ENCODE measurements at places on chromosomes 5 and 9.

- peak; percentile 65 for DNase-seq
These were observed 41.6 kb upstream of the ZNF300 start for GRCh38 chr5:150946351-150946905.

- peak; percentile 47 for DNase-seq
These were observed 7.0 kb downstream of the DMGDH start for GRCh38 chr5:79062436-79062835.

DNA sequence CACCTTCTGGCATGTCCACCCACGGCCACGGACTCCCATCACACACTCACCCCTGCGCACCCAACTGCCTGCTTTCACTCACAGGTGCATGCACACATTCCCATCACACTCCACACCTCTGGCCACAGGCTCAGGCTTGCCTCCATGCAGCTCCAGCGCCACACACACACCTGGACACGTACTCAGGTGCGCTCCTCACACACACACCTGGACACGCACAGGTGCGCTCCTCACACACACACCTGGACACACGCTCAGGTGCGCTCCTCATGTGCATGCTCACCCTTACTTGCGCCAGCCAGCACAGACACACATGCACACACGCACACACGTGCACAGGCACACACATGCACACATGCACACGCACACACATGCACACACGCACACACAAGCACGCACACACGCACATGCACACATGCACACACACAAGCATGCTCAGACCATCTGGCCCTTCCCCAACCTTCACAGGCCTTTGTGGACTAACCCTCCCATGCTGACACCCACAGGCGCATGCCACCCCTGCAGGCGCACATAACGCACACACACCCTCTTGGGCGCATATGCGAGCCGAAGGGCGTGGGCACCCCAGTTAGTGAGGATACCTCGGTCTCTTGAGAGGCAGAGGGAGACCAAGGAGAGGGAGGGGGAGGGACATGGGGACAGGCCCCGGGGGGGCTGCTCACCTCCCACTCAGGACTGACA is 8.3 kb downstream of the GRIN1 start:
- DNase-seq: no peak

- peak; percentile 33 for DNase-seq
These were observed at the start of gene FBP1 for GRCh38 chr9:94639061-94639998. FBP1 (minus strand) TSS chr9:94639518; CDS start chr9:94639310, 208 bp downstream.

DNA sequence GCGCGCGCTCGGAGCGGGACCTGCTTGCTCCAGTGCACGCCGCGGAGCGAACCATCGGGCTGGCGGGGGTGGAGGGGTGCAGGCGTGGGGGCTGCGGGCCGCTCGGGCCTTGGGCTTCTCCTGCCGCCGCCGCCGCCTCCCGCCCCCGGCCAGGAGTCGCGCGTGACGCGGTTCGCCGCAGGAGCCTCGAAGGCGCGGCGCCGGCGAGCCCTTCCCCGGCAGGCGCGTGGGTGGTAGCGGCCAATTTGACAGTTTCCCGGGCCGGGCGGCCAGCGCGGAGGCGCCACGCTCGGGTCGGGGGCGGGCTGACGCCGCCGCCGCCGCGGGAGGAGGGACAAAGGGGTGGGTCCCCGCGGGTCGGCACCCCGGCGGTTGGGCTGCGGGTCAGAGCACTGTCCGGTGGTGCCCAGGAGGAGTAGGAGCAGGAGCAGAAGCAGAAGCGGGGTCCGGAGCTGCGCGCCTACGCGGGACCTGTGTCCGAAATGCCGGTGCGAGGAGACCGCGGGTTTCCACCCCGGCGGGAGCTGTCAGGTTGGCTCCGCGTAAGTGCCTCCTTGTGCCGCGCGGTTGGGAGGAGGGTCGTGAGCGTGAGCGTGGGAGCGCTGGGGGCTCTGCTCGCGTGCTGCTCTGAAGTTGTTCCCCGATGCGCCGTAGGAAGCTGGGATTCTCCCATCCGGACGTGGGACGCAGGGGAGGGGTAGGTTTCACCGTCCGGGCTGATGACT is at the start of gene TJP2:
Gene TJP2 (plus strand): TSS at position 387 of the 725 bp plus-strand sequence. CDS start 96 bp downstream, at position 483.
- DNase-seq: peak; percentile 76

DNA sequence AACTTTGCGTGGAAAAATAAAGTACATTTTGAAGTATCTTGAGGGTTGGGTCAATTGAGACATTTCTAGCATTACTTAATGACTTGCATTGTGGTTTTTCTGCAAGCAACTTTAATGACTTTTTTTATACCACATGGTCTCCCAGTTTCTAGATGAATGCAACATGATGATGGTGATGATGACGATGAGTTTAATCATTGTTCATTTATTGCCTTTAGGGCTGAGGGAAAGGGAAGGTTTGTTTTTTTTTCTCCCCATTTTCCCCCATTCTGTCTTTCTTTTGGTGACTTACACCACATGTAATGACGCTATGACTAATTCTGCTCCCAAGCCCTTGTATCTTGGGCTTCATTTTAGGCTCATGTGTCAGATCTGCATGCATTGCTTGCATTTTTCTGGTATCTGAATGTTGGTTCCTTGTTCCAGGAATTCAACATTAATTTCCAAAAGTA is 57.7 kb upstream of the NXNL2 start:
- peak; percentile 97 for DNase-seq

DNA sequence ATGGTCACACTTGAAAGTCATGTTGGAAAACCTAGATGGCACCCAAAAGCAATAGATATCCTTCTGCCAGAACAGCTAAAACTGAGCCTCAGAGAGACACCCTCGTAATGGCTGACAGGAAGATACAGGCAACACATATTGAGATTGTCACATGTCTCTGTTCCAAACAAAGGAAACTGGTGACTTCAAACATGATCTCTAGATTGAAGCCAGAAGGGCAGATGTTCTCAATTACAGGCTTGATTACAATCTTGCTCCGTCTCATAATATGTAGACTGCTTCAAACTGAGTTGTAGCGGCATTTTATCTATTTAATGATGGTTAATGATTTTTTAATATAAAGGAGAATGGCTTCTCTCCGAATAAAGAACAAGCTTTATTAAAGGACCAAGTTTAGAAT is 774.3 kb downstream of the KCTD16 start:
- no peak for DNase-seq

GRCh38 chr5:57370376-57370775 is 112.2 kb downstream of the ACTBL2 start:
- no peak for DNase-seq

- DNase-seq: no peak
These were observed 8.0 kb downstream of the WHRN start for GRCh38 chr9:114497236-114497635.

DNA sequence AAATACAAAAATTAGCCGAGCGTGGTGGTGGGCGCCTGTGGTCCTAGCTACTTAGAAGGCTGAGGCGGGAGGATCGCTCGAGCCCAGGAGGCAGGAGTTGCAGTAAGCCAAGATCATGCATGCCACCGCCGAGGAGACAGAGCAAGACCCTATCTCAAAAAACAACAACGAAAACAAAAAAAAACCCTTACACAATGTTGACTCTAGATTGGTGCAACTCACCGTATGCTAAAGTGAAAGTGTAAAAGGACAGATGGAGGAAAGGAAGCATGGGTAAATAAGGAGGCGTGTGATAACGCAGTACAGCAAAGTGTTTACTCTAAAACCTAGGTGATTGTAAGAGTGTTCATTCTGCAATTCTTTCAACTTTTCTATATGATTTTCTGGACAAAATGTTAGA is 15.9 kb upstream of the RUFY1 start:
- no peak for DNase-seq

GRCh38 chr5:137141779-137142178 is 357.3 kb downstream of the SPOCK1 start:
- DNase-seq: no peak

DNA sequence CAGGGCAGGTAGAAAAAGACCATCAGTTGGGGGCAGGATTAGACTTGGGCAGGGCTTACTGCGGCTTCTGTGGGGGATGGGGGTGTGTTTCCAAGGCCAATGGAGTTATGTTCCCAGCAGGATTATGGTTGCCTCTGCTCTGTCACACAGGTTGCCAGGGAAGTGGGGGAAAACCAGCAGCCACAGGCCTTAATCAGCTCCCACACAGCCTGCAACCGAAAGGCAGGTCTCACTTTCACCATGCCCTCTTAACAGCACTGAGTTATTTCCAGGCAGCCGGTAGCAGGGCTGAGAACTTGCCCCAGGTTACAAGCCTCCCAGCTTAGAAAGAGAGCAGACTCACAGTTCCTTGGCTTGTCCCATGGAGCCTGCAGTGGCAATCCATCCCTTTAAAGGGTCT is 205.5 kb downstream of the FGF10 start:
- no peak for DNase-seq

- peak; percentile 5 for DNase-seq
These were observed 29.2 kb upstream of the IL31RA start for GRCh38 chr5:55821731-55822512.

DNA sequence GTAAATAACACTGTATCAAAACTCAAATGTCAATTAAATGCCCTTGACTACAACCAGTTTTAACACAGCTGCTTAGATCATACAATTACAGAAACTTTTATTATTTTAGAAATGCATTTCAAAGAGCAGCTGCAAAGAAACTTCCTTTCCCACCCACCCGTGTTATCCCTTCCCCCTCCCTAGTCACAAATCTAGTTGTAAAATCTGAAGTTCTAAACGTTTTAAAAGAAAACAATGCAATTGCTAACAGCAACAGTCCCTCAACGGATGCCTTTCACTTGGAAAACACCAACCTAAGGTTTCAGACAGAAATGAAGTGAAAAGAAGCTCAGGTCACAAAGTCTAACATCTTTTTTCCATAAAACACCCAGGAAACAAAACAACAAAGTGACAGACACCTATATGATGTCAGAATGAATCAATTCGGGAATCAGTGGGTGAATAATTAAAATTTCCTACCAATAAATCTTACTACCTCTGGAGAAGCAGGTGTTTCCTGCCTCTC is 100.3 kb downstream of the FBXW11 start:
- peak; percentile 20 for DNase-seq

GRCh38 chr5:112685386-112685785 is 52.3 kb upstream of the APC start:
- DNase-seq: no peak

GRCh38 chr5:34866989-34867471 is 28.1 kb downstream of the TTC23L start:
- no peak for DNase-seq

DNA sequence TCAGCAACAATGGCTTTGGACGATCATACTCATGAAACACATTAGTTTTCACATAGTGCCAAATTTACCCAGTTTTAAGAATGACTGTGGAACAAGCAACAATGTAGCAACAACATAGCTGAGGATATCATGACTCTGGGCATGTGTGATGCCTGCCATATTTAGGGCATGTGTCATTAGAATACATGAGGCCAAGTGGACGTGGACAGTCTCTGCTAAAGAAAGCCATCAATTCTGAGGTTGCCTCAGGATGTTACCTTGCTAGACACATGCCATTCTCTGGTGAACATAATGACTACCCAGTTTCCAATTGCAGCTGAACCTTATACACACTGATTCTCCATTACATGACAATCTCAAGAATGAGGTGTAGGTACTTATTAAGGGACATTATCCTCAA is 103.3 kb upstream of the ADAMTS19 start:
- DNase-seq: no peak

DNA sequence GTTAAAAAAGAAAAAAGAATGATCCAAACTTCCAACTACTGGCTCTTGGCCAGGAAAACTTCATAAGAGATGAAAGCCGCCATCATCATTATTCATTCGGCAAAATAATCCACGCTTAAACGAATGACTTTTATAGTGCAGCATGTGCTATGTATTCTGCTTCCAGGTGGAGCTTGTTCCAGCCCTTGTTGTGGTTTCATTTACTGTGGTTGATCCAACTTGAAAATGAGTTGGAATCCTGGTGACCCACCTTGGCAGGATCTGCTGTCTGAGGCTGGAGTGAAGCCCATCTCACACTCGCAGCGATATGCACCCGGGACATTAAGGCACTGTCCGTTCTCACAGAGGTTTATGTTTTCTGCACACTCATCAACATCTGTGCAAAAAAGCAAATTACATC is 209.6 kb downstream of the FBN2 start:
- DNase-seq: no peak

DNA sequence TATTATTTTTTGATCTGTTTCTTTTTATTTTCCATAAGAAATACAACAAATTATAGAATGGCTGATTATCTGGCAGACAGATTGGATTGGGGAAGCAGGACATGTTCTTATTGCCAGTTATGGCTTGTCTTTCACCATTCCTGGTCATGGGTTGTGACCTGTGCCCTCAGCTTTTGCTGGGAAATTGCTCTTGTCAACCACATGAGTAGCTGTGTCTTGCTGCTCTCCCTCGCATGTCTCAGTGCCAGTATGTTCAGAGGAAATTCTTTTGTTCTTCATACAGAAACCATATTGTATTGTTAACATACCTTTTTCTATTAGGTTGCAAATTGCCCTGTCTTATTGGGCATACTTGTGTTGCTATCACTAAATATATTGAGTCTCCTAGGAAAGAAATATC is 344.1 kb downstream of the OSTF1 start:
- DNase-seq: no peak

DNA sequence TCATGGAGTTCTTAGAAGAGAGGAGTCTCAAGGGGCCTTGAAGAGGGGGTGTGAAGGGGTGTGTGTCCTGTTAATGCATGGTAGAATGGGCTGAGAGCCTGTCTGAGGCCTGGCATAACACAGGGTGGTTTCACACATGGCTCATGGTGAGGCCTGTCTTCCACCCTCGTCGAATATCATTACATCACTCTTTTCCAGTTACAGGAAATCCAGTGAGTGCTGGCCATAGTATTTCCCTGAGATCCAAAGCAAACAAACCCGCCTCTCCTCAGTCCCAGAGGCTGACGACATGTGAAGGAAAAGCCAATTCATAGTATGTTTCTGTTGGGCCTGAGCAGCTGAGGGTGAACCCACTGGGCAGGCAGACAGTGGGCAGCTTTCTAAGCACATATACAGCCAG is 159.4 kb upstream of the NR3C1 start:
- DNase-seq: peak; percentile 49

GRCh38 chr9:106019039-106019680 is 324.8 kb downstream of the TMEM38B start:
- DNase-seq: no peak

DNA sequence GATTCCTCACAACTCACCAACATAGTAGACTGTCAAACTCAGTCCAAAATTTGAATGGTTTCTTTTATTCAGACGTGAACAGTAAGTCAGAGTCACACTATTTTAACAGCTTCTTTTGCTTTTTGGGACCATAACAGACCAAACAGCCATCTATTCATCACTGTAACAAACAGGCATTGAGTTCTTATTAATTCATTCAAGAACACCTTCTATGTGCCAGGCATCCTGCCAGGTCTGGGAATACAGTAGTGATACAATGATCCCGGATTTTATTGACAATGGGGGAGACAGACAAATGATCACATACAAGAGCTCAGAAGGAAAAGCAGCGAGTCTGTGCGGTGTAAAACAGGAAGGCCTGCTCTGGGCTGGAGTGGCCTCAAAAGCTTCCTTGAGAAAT is 153.3 kb upstream of the ERCC6L2 start:
- DNase-seq: no peak
